ENCODE measurements at places on chromosomes 1 and 21.

GRCh38 chr1:59433440-59433813 lies 136.5 kb downstream of the FGGY start:
- DNase-seq, result no peak

DNA sequence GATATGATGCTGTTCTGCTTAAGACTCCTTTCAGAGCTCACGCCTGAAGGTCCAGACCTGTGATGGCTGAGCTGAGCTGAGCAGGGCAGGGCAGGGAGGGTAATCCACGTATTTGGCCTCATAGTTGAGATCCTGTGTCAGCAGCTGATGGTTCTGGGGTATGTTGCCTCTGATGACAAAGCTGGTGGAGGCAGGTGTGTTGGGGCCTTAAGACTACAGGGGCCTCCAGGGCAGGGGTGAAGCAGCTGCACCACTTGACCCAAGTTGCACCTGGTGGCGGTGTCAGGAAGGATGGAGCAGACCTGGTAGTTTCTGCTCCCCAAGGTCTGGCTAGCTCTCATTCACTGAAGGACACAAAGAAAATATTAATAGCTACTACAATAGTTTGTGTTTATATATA lies 57.0 kb downstream of the FCRL5 start:
- no peak for DNase-seq

DNA sequence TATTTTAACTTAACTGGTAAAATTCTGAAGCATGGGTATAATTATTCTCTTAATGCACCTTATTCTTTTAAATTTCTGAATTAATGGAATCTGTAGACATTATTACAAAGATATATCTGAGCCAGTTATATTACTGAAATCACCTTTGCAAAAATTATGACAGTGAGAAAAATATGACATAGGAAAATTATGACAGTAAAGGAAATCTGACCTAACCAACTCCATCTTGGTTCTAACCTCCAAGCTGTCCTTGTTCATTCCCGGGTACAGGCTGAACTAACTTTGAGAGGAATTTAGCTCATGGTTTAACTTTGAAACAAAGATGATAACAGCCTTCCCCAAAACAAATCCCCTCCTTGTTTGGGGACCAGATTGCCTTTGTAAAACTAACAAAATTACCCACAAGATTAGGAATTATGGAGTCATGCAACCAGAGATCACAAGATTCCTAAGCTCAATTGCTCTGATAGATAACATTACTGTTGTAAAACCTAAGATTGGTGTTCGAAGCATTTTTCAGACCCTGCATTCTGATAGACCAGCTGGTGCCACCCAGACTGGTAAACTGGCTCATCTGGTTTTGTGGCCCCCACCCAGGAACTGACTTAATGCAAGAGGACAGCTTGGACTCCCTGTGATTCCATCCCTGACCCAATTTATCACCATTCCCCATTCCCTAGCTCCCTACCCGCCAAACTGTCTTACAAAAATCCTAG lies 9.4 kb upstream of the CD55 start:
- no peak for DNase-seq

DNA sequence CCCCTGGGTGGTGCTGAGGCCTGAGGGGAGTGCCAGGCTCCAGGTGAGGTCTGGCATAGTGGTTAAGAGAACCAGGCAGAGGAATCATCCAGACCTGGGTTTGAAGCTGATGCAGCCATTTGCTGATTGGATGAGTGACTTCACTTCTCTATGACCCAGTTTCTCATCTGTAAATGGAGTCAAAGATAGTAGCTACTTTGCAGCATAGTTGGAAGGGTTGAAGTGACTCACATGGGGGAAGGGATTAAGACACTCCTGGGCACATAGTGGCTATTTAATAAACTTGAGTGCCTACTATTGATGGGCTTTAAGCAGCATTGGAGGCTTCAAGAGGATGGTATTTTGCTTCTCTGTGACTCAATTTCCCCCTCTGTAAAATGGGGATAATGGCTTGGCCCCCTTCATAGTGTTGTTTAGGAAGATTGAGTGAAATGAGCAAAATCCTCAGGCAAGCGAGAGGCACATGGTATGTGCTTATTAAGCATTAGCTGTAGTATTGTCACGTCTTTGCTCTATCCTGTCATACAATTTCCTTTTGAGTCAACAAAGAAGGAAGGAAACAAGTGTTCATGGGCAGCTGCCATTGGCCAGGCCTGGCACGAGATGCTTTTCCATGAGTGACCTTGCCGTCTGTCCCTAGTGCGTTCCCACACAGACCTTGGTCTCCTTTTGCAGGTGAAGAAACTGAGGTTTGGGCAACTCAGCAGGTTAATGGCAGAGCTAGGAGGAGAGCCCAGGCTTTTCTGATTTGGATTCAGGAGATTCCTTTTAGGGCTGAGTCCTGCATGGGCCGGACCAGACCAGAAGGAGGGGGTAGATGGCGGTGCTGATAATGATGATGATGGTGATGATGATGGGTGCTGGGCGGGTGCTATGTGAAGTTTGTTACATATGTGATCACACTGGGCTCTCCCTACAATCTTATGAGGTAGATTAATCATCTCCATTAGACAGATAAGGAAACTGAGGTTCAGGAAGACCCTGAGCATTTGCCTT lies 131.1 kb upstream of the WNT4 start:
- no peak for DNase-seq

GRCh38 chr1:71882226-71882625 lies 400.1 kb downstream of the NEGR1 start:
- peak; percentile 42 for DNase-seq

- no peak for DNase-seq
These were observed 23.5 kb downstream of the NTPCR start for GRCh38 chr1:232973652-232974611.

- no peak for DNase-seq
These were observed 118.0 kb upstream of the BARHL2 start for GRCh38 chr1:90834886-90835660.
